ENCODE measurements at places on chromosomes 13 and 19.
A peak's percentile ranks its signal among the peaks of the same experiment; 100 is the strongest.

DNA sequence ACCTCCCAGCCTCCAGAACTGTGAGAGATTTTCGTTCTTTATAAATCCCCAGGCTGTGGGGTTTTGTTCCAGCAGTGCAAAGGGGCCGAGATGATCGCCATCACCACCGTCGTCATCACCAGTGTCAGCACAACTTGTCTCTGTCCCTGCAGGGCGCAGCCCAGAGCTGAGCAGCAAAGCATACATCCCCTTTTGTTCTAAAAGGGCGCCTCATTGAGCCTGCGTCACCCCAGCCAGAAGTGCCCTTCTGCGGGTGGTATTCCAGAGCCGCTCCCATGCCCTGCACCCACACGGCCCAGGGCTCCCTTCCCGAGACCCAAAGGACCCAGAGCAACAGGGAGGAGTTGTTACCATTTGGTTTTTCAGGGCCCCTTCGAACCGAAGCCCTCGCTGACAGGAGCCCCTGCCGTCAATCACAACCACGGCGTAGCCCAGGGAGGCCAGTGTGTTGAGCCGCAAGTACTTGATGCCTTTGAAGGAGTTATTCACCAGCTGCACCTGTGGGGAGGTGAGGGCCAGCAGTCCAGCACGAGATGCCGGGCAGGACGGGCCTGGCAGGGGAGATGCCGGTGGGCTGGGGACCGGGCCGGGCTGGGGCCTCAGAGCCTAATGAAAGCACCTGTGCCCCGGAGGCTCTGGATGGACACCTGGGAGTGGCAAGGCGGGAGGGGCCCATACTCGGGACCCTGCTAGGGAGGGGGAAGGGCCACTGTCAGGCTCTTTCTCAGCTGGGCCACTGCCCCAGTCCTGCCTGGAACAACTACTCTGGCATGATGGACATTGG lies 14.4 kb upstream of the MYDGF start:
- no peak for DNase-seq

DNA sequence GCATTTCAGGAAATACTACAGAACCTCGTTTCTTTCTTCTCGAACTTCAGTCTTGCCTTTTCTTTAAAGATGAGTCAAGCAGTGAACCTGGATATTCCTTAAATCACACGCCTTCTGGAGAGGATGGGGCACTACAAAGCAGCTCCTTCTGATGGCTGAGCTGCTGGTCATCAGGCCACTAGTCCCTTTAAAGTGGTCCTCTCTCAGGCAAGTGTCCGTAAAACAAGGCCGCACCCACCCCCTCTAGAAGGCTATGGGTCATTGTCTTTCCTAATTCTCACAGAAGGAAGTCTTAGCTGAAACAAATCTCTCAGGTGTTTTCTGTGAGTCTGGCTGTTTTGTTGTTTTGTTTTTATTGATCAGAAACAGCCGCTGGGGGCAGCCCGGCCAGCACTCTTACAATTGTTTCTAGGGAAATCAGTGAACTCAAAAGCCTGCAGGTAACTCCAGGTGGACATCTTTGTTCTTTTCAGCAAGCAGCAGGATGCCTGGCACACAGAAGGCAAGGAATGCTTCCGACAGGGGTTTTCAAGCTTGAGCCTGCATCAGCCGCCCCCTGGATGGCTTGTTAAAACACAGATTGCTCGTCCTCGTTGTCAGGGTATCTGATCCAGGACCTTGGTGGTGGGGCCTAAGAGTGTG lies 45.4 kb downstream of the MBNL2 start:
- DNase-seq = no peak

GRCh38 chr13:46743191-46743590 lies 53.8 kb downstream of the ESD start:
- DNase-seq = no peak

DNA sequence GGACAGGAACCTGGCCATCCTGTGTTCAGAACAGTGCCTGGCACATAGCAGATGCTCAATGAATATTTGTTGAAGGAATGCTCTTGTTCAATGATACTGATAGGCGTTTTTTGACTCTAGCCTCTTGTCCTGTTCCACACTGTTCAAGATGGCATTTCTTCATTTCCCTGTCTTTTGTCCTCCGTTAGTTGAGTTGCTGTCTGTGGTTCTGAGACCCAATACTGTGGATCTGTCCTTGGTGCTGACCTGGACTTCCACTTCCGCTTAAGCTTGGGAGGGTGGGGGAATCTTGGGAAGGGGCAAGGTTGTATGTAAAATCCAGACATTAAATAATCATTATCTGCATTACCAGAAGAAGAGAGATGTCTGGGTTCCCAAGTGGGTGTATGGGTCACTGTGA lies 8.3 kb upstream of the KCNN4 start:
- no peak for DNase-seq

- DNase-seq = no peak
These were observed 10.7 kb downstream of the C19orf25 start for GRCh38 chr19:1468274-1468820.

GRCh38 chr13:40200273-40200978 lies 466.0 kb downstream of the FOXO1 start:
- DNase-seq = no peak

GRCh38 chr13:103615771-103616170 lies 549.6 kb upstream of the SLC10A2 start:
- no peak for DNase-seq

DNA sequence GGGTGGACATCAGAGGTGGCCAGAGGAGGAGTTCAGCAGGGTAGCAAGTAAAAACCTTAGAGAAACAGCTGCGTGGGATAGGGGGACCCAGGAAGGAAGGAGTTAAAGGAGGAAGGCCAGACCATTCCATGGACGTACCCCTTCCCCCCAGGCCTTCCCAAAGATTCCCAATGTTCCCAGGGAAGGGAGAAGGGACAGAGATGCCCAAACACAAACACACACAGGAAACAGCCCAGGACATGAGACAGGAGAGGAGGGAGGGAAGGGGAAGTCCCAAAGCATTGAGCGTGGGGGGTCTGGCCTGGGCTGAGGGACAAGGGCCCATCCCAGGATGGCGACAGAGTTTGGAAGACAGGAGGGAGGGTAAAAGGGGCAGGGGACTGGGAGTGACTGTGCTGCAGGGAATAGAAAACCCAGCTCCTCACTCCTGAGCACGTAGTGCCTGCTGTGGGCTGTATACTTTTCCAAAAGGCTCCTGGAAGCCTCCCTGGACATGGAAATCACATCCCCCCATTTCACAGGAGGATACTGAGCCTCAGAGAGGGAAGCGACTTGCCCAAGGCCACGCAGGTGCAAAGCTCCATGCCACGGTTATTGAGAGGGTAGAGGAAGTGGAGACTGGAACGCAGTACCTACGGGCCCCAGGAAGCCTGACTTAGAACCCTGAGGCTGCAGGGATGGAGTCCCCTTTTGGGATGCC lies 1.1 kb downstream of the SYDE1 start:
- DNase-seq = no peak

DNA sequence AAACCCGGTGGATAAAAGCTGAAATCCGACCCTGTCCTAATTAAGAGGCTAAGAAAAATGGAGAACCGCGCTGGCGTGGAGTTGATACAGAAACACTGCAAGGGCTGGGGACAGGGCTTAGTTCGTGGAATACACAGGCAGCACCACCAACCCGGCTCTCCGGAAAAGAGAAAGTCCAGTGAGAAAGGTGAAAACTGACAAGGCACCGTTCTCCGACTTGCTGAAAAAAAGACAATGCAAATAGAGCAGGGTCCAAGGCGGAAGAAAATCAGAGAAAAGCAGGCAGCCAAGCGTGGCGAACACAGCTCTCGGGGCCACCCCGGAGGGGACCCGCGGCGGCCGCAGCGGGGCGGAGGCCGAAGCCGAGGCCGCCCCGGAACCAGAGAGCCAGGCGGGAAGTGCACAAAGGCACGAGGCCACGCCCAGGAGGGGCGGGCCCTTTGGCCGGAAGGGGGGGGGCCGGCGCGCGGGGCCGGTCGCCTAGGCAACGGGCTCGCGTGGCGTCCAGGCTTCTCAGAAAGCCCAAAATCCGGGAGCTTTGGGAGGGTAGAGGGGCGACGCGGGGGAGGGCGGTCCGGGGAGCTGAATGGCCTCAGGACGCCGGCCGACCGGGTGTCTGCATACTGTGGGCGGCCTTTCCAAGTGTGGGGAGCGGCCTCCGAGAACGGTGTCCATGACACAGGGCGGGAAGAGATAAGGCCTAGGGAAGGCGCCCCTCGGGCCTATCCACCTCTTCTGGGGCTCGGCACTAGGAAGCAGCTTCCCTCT lies 1.2 kb upstream of the ING1 start:
- DNase-seq = peak; percentile 84

DNA sequence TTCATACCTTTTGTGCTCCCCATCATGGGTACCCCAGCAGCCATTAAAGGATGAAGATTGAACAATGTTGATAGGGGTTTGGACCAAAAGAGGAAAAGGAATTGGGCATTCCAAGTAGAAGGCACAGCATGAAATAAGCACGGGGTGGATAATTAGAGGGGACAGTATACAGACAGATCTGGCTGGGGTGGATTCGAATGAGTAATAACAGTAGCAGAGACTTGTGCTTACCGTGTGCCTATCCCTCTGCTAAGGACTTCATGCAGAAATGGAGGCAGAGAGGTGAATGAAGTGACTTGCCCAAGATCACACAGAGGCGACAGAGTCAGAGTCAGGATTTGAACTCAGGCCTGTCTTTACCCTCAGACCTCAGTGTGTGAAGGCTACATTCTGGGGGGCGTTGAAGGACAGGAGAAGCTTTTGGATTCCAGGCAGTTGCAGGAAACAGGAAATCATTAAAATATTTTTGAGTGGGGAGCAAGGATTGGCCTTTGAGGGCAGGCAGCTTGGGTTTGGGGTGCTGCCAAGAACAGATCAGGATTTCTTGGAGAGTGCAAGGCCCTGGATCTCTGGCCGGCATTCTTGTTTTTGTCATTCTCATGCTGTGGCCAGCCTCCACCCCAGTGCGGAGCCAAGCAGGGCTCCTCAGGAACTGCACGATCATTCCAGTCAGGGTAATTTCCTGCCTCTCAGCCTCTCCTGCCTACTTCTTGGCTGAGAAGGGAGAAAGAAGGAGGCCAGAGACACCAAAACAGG lies 18.7 kb downstream of the PAF1 start:
- peak; percentile 98 for DNase-seq

DNA sequence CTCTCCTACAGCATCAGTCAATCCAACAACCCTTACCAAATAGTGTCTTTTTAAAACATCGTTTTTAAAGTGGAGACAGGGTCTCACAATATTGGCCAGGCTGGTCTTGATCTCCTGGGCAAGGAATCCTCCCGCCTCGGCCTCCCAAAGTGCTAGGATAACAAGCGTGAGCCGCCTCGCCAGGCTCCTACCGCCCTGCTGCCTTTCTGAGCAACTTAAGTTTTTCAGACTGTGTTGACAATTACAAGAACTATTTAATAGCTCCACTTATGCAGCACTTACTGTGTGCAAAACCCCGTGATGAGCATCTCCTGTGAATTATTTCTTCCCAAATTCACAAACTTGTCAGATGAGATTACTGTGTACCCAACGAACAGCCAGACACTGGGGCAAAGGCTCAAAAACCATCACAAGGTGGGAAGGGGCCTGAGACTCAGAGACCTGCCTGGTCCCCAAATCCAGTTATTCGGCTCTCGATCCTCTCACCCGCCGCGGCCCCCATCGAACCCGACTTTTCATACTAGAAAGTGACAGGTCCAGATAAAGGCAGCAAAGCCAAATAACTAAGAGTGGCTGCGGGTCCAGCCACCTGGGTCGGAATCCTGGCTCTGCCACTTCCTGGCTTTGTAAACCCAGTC lies 581 bp downstream of the RPL18 start:
- DNase-seq = no peak

DNA sequence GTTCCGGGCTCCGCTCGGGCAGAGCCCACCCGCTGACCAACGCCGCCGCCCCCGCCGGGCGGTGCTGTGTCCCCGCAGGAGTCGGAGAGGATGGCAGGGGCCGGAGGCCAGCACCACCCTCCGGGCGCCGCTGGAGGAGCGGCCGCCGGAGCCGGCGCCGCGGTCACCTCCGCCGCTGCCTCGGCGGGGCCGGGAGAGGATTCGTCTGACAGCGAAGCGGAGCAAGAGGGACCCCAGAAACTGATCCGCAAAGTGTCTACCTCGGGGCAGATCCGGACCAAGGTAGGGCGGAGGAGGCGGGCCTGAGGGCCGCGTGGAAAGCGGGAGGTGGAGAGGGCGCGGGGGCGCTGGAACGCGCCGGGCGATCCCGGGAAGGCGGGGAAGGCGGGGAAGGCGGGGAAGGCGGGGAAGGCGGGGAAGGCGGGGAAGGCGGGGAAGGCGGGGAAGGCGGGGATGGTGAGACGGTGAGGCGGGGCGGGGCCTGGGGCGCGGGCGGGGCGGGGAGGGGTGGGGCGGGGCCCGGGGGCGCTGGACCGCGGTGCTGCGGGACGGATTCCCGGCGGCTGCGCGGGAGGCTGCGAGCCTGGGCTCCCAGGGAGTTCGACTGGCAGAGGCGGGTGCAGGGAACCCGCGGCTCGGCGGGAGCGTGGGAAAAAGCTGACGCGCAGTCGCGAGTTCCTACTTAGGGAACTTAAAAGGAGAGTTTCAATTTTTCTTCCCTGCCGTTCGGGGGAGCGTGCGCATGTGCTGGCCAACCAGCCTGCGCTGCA lies 421 bp downstream of the DGKH start:
- peak; percentile 88 for DNase-seq

DNA sequence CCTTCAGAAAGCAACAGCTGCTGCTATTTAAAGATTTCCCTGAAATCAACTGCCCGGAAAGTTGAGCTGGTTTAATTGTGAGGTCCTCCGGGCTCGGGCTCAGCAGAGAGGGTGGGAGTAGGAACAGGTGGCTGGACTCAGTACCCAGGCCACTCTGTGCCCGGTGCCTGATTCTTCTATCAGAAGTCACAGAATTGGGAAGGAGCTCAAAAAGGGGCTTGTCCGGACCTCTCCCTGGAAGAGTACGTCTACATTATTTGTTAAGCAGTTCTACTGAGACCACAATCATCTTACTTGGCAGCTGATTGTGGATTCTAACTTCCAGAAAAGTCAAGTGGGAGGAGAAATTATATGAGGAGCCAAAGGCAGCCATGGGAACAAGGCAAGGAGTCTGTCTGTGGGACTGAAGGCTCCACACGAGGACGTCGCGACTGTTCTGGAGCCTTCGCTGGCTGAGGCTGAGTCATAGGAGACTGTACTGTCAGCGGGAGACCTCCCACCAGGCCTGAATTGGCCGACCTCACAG lies 91.7 kb upstream of the ANKRD10 start:
- DNase-seq = peak; percentile 90

- DNase-seq = no peak
These were observed 1466.3 kb downstream of the PCDH9 start for GRCh38 chr13:65763811-65764210.

GRCh38 chr19:703651-704446 lies 4.9 kb upstream of the PALM start:
- peak; percentile 35 for DNase-seq

DNA sequence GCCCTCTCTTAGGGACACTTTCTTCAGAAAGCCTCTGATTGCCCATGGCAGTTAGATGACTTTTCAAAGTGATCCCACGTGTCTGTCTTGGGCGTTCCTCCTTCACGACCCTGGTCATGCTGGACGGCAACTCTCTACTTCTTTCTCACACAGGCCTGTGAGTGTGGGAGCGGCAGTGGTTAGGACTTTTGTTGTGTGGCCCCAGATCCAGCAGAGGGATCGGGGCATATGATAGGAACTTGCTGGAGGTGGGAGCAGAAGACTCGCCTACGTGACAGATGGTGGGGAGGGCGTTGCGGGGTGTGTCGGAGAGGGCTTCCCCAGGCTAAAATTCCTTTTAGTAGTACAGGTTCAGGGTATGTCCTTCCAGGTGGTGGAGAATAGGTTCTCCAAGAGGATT lies 289.5 kb upstream of the MAB21L1 start:
- no peak for DNase-seq

- DNase-seq = no peak
These were observed 161.6 kb downstream of the PAN3 start for GRCh38 chr13:28299916-28300315.

GRCh38 chr13:42597505-42597904 lies 23.6 kb downstream of the TNFSF11 start:
- no peak for DNase-seq
